ENCODE measurements at places on chromosomes 7 and 10.

DNA sequence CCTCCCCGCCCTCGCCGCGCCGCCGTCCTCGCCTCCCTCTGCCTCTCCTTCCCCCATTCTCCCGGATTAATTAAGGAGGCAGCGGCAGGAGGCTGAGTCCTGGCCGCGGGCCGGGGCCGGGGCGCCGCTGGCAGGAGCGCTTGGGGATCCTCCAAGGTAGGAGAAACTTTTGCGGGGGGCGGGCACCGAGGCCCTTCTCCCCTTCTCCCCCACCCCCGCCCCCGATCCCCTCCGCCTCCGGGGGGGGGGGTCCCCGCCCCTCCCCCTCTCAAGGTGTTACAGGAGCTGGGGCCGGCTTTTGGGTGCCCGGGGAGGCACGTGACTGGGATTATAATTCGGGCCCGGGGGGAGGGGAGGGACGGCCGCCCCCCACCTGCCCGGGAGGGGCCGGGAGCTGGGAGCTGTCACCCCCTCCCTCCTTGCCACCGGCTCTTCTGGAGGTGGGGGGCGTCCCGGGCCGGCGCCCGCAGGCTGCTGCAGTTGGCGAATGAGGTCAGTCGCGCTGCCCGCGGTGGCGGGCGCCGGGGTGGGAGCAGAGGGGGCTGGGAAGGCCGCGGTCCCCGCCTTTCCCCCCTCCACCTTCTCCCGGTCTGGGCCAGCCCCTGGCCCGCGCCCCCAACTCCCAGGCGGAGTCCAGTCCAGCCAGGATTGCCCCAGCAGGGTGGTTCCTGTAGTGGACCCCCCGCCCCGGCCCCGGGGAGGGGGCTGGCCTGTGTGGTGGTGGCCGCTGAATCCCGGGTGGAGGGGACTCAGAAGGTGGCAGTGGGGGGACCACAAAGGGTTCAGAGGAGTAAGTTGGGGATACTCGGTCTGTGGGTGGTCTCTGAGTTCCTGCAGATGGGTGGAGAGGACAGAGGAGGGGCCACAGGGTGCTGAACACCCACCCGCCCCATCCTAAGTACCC lies 567 bp downstream of the GTF2IRD1 start:
- no peak for DNase-seq

DNA sequence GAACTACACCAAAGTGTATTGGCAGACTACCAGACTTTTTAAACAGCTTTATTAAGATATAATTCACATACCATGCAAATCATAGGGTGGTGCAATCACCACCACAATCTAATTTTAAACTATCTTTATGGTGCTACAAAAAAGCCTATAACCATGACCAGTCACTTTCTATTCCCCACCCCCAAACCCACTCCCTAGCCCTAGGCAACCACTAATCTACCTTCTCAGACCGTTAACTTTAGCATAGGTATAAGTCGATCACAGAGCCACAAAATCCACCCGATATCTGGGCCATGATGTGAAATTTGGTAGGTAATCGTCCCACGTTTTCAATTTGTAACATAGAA lies 536 bp upstream of the POM121 start:
- DNase-seq = no peak

DNA sequence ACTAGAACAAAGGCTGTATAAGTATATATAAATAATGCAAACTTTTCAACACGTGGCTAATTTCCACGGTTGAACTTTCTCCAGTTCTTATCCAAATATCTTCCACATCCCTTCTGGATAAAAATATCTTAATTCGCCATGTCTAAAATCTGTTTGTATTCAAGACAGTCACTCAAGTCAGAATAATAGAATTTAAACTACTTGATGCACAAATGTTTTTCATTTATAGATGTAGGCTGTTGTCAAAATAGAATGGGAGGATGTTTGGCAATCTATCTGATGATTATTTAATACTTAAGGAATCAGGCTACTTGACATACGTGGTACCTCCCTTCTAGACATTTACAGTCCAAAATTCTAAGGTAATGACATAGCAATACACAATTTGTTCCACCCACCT lies 204.3 kb downstream of the TWIST1 start:
- DNase-seq = no peak

- DNase-seq = no peak
These were observed 830.8 kb upstream of the AUTS2 start for GRCh38 chr7:68767462-68767861.

Measured in OCI-M1 (cell line).